Central memory CD4-positive, alpha-beta T cell (primary cell): ENCODE measurements at places on chromosomes 16 and 17.

DNA sequence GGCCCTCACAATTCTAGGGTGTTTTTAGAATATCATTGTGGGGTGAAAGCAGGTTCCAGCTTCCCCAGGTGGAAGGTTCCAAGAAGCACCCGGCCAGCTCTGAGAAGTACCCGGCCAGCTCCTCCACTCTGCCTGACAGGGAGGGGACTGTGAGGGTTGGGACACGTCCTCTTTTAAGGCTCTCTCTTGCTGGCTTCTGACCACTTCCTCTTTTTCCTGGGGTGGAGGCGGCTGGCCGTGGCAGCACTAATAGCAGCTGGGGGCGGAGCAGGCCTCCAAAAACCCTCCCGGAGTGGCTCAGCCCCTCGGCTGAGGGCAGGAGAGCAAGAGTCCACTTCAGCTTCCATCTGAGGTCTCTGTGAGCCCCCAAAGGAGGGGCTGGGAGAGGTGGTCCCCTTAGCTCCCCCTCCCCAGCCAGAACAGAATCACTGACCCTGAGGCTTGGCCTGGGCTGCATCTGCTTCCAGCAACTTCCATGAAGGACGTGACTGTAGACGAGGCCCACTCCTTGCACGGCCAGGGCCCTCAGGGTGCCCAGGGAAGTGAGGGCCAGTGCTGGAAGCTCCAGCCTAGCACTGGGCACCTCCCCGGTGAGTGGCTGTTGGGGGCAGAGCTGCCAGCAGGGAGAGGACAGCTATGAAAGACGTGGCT is 26.7 kb upstream of the PLCG2 start:
- DNase-seq = no peak

GRCh38 chr17:14605267-14605599 is 304.4 kb downstream of the HS3ST3B1 start:
- DNase-seq = no peak

DNA sequence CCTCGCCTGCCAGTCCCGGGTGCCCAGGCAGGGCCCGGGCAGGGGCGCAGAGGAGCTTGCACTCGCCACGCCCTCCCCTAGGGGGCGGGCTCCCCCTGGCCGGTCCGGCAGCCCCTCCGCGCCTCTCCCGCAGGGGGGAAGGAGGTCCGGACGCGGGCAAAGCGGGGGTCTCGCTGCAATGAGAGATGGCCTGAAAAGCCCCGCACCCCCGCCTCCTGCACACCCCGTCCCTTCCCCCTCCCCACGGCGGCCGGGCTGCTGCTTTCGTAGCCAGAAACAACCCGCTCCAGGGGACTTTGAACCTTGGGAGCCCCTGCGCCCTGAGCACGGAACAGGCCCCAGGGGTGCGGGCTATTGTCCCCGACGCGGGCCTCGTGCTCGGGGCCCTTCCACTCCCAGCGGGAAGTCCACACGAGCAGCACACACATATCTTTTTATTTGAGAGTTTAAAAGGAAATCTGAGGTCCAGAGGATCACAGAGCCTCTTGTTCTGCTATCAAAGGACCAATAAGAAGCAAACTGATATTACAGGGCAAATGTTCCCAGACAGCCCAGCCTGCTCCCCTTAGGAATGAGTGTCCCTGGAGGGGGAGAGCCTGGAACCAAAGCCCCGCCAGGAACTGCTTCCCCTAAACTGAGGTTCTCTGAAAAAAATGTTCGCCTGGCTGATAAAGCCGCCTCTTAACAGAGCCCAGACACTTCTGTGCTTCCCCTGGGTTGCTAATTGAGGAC is 5.8 kb upstream of the CBX4 start:
- no peak for DNase-seq

DNA sequence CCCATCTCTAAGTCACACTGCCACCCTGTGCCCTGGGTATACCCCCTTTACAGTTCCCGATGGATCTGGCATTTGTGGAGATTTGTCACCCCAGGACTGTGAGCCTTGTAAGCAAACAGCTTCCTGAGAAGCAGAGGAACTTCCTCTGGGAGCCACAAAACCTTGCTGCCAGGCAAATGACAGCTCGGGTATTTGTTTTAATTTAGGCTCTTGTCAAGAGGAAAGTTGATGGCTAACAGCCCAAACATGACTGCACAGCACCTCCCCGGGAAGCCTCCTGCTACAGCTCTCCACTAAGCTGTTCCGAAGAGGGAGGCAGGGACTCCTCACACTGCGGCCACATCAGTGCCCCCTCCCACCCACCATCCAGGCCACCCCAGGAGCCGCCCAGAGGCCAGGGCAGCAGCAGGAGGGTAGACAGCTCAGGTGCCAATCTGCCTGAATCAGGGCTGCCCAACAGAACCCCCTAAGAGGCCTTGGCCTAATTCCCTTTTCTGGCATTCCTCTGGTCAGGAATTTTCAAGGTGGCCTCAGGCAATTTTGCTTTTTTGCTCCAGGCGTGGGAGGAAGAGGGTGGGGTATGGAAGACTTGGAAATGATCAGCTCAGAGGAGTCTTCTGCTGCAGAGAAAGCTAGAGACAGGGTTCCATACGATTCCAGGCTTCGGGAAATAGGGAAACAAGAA is 2.6 kb downstream of the ABR start:
- DNase-seq = no peak

DNA sequence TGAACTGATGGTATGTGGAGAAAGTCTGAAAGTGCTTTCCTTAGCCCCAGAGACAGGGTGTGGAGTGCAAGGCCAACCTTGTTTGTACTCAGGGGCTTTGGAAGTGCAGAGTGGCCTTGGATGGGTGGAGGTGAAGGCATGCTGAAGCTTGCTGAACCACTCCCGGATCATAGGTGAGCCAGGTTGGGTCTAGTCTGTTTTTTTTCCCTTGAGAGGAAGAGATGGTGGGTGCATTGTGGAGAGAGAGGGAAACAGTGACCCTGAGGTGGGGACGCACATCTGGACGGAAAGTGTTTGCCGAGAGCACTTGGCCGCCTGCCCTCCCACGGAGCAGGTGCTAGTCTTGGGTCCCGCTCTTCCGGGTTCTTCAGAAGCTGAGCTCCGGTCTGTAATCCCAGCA is 12.5 kb downstream of the ABAT start:
- DNase-seq = no peak

DNA sequence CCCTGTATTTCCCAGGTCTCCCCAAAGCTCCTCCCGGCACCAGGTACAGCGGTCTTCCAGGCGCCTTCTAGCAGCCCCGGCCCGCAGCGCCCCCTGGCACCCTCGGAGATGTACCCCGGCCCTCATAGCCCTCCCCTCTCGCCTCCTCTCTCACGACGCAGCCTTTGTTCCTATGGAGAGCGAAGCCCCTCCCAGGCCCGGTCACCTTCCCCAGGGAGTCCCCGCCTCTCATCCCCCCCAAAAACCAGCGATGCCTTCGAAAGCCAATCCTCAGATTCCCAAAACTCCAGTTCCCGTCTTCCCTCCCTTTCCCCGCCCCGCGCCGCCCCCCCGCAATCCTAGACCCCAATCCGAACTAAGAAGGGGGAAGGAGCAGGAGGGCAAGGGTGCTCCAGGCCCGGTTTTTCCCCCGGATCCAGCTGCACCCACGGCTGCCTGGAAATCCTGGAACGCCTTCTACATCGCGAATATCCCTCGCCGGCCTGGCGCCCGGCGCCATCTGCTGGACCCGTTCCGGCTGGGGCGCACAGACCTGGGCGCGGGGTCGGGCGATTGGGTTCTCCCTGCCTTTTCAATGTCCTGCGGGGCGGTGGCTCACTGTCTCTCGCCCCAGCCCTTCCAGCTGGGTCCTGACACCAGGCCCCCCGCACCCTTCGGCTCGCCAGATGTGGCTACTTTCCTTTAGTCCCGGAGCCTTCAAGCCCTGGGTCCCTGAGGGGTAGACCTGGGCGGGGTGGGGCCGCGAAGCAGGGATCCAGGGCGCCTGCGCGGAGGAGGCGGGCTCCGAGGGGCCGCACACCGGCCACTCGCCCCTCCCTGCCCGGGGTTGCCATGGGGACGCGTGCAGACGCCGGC is at the start of gene DNAH2:
Gene DNAH2, plus strand, starts transcription at position 844 of the 855 bp plus-strand sequence. CDS start 1,991 bp downstream, outside the sequence.
- no peak for DNase-seq

DNA sequence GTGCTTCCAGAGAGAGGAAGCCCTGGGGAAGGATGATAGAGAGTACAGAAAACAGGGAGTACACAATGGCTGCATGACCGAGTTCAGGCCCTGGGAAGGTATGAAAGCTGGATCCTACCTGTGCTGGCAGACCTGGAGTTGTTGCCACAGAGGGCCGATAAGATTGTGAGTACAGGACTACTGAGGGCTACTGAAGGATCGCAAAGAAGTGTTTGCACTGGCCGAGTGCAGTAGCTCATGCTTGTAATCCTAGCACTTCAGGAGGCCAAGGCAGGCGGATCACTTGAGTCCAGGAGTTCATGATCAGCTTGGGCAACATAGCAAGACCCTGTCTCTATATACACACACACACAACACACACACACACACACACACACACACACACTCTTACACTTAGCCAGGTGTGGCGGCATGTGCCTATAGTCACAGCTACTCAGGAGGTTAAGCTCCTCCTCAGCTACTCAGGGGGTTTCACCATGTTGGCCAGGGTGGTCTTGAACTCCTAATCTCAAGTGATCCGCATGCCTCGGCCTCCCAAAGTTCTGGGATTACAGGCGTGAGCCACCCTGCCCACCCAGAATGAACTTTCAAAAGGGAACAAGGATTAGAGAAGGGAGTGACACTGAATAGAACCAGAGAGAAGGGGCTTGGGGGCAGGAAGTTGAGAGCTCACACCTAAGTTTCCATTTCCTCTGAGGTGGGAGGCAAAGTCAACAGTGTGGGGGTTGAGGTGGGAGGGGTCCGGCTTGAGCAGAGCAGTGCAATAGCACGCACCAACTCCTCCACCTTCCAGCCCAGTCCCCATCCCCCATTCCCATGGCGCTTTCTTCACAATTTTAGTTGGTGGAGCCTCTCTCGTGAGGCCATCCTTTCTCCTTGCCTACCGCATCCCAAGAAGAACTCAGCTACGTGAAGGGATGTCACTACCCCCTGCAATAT is 7.5 kb downstream of the SCIMP start:
- DNase-seq = no peak

DNA sequence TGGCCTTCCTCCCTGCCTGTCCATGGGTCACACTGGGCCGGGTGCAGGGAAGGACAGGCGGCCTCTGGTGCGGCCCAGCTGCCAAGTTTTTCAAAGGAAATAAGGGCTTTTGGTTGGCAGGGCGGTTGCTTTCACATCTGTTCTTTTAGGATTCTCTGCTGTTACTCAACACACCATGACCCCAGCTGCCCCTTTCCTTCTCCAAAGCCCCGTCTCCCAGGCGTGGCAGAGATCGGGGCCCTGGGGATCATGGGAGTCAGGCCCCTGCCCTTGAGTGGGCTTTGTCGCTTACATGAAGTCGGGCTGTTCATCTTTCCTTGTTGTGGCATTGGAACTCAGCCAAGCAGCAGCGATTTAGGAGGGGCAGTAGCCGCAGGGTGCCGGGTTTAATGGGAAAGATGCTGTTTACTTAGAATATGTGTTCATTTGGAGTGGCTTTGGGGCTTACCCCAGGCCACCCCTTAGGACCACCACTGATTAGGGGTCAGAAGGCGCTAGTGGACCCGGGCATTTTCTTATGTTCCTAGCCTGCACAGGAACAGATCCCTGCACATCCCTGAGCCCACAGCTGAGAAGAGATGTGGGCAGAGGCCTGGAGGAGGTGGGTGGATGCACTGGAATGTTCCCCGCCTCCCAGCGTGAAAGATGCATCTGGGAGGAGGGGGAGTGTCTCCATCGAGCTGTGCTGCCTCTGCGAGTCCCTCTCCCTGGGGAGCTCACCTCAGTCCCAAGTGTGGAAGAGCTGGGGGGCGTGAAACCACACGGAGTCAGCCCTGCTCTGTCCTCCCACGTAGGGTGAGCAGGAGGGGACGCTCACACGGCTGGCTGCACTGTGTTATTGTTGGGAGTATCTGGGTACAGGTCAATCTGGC is 6.8 kb upstream of the ADCY7 start:
- no peak for DNase-seq

GRCh38 chr16:88705801-88706228 is 393 bp downstream of the RNF166 start:
- DNase-seq = no peak

DNA sequence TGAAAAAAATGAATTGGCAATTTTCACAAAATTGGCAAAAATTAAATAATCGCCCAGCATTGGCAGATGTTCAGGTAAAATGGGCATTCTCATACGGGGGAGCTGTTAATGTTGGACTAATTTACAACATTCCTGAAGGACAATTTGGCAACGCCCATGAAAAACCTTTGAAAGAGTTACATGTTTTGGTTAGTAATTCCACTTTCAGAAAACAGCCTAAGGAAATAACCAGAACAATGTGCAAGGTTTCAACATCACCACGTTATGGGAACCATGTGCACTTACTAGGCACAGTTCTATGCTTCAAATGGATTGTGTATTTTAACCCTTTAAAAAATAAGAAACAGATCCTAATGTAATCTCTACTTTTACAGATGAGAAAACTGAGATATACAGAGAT is 62.7 kb downstream of the CDYL2 start:
- no peak for DNase-seq

GRCh38 chr16:55501549-55502322 is 7.1 kb upstream of the LPCAT2 start:
- no peak for DNase-seq

DNA sequence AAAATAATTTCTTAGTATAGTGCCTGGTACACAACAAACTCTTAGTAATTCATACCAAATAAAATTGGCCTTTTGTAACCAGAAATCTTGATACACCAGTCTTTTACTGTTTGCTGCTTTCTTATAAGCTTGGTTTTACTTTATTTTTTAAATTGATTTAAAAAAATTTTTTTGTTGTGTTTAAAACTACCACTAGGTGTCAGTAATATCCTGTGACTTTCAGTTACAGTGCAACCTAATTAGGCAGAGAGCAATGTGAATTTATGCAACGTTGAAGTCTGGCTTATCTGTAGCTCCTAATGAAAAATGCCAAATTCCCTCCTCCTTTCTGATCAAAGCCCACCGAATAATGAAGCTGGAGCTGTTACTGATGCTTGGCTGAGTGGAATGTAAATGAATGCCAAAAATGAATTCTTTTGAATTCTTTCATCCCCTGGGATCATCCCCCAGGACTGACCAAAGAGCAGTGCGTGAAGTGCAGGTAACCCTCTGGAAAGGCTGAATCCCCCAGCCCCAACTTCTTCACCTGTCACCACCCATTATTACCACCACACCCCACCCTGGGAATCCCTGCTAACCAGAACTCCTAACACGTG is 3.8 kb downstream of the ERCC4 start:
- peak; percentile 45 for DNase-seq

- DNase-seq = no peak
These were observed 10.3 kb upstream of the TOX3 start for GRCh38 chr16:52557236-52557635.

GRCh38 chr17:68584581-68585303 is 16.4 kb downstream of the FAM20A start:
- DNase-seq = no peak
